ENCODE measurements at places on chromosomes 1 and 21.

GRCh38 chr1:86194491-86195034 lies 38.0 kb upstream of the COL24A1 start:
- DNase-seq = no peak

- DNase-seq = no peak
These were observed 379.3 kb downstream of the HHIPL2 start for GRCh38 chr1:222168621-222169020.

DNA sequence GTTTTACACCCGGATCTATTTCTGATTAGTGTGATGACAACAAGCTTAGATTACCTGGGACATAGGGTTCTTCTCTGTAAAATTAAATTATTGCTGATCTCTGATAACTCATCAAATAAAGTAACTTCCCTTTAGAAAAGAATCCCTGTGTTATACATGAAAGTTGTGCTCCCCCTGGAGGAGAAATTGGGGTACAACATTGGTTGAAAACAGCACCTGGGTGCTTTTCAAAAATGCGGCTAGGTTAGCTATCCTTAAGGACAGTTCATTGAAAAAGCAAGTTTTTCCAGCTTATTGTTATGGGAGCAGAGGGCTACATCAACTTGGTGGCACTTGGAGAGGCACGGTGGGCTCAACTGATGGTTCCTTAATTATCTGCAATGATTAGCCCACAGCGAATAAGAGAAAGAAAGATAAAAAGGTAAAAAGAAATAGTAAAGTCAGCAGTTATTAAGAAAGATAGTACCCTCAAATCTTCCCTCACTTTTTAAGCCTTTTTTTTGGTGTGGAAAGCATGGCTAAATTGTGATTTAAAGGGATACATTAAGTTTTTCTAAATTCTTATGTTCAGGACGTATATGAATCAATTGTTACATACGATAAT lies 97.8 kb downstream of the FMN2 start:
- no peak for DNase-seq

GRCh38 chr1:109484519-109484975 lies 842 bp downstream of the ATXN7L2 start:
- no peak for DNase-seq

- DNase-seq = no peak
These were observed 3.7 kb upstream of the TMEM61 start for GRCh38 chr1:54976747-54977146.

GRCh38 chr1:25757846-25758185 lies 42.2 kb upstream of the SELENON start:
- DNase-seq = no peak

All from effector CD4-positive, alpha-beta T cell (primary cell).